ENCODE measurements at places on chromosomes 7 and 10.

- no peak for DNase-seq
These were observed 79.9 kb upstream of the ANLN start for GRCh38 chr7:36309716-36310115.

GRCh38 chr7:46100521-46100920, 179.4 kb upstream of the IGFBP3 start:
- DNase-seq = no peak

DNA sequence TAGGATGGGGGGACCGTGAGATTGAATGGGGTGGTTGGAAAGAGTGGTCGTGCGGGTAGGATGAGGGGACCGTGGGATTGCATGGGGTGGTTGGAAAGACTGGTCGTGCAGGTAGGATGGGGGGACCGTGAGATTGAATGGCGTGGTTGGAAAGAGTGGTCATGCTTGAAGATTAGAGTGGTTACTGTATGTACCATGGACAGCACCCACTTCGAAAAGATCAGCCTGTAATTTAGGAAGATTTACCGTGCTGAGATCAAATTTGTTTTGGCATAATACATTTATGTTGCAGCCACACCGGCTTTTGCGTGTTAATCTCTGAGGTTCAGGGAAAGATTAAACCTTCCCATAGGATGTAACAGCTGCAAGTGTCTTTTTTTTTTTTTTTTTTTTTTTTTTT, 495.2 kb upstream of the ADARB2 start:
- no peak for DNase-seq

- DNase-seq = no peak
These were observed 33.8 kb downstream of the SPAG6 start for GRCh38 chr10:22379059-22379458.

GRCh38 chr7:100894860-100895700, 608 bp downstream of the ACHE start:
- no peak for DNase-seq

DNA sequence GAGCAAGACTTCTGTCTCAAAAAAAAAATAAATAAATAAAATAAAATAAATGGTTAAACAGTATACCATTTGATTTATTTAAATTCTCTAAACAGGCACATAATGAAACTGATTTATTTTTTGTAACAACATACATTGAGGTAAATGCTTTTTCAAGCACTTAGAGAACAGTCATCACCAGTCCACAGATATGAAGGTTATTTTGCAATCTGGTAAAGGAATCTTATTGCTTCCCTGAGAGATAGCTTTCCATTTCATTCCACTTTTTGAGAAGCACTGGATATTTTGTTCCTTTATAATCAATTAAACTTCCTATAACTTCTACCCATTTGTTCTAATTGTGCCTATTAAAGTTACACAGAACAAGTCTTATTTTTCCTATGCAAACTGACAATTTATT, 5.2 kb downstream of the CEP55 start:
- no peak for DNase-seq
